ENCODE measurements at places on chromosomes 5 and 9.

DNA sequence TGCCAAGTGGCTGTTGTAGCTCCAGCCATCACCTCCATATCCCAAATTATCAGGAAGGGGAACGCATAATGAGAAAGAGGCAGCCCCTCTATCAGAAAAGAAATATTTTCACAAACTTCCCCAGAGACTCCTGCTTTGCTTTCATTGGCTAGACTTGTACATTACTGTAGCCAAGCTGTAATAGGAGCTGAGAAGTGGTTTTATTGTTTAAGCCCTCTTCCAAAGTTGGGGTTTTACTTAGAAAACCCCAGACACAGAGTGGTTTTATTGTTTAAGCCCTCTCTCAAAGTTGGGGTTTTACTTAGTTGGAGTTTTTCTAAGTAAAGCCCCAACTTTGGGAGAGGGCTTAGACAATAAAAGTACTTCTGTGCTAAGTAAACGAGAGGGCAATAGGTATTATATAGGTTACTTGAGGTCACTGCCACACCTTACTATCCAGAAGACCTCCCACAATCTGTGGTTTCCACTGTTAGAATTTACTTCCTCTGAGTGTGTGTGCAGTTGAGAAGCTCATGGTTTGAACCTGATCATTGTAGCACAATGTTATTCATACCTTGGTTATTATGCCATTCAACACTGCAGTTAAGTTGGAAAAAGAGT, 215.7 kb upstream of the OTULINL start:
- DNase-seq, result no peak

GRCh38 chr5:33827018-33827707, 64.6 kb downstream of the ADAMTS12 start:
- no peak for DNase-seq

DNA sequence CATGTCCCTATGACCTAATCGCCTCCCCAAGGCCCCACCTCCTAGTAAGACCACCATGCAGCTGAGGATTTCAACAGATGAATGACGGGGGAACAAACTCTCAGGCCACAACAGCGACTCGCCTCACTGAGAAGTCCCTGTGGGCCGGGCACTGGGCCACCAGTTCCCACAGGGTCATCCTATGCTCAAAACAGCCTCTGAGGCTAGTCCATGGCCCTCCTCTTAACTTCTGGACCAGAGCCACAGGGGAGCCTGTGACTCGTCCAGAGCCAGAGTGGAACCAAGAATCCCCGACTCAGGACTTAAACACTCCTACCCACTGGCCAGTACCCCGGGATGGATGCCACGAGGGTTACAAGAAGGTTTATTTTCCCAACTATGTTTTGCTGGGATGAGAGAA, 12.3 kb downstream of the GFPT2 start:
- no peak for DNase-seq

GRCh38 chr5:151213803-151214613, 9.9 kb downstream of the CCDC69 start:
- peak; percentile 66 for DNase-seq

GRCh38 chr5:84301535-84301934, 83.1 kb downstream of the EDIL3 start:
- no peak for DNase-seq

- DNase-seq, result no peak
Observed at GRCh38 chr5:177265395-177265794, 38.1 kb downstream of the RAB24 start.

GRCh38 chr9:130500340-130501180, 55.8 kb downstream of the ASS1 start:
- no peak for DNase-seq

DNA sequence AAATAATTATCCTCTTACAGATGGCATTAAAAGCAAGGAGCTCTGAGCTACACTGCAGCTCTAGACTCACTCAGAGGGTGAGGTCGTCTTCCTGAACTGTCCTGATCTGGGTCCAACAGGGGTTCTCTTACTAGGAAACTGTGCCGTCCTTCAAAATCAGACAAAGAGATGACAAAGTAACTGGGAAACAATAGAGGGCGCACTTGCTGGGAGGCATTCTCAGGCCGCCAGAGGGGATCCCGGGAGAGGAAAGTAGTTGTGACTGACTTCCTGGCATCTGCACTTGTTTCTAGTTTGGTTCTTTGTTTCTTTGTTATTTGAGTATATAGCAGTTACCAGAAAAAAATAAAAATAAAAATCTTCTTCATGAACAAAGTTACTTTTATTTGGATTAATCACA, 142.9 kb upstream of the MSX2 start:
- no peak for DNase-seq

DNA sequence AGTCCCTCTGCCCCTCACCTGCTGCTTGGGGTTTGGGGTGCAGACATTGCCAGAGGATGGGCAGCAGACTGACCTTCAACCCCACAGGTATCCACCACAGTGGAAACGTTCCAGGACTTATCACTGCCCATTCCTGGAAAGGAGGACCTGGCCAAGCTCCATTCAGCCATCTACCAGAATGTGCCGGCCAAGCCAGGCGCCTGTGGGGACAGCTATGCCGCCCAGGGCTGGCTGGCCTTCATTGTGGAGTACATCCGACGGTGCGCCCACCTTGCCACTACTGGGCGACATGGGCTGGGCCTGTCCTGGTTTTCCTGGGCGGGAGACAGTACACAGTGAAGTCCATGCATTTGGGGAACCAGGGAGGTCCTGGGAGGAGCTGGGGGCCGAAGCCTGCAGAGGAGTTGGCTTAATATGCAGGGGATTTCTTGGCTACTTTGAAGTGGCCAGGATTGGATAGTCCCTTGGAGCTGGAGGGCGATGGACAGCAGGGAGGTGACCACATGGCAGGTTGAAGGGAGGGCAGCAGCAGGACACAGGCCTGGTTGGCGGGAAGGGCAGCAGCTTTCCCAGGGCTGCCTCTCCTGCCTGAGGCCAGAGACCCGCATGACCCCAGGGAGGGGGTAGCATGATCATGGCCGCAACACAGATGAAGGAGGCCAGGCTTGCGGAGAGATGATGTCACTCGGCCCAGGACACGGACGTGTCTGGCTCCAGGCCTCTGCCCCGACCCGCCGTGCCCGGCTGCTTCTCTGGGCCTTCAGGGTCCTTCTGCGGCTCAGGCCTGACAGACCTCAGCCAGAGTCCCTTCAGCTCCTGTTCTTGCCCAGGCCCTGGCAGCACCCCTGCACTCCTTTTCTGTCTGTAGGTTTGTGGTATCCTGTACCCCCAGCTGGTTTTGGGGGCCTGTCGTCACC, 34.6 kb downstream of the USP20 start:
- no peak for DNase-seq

- DNase-seq, result no peak
Observed at GRCh38 chr9:4987961-4988421, 2.9 kb downstream of the JAK2 start.

DNA sequence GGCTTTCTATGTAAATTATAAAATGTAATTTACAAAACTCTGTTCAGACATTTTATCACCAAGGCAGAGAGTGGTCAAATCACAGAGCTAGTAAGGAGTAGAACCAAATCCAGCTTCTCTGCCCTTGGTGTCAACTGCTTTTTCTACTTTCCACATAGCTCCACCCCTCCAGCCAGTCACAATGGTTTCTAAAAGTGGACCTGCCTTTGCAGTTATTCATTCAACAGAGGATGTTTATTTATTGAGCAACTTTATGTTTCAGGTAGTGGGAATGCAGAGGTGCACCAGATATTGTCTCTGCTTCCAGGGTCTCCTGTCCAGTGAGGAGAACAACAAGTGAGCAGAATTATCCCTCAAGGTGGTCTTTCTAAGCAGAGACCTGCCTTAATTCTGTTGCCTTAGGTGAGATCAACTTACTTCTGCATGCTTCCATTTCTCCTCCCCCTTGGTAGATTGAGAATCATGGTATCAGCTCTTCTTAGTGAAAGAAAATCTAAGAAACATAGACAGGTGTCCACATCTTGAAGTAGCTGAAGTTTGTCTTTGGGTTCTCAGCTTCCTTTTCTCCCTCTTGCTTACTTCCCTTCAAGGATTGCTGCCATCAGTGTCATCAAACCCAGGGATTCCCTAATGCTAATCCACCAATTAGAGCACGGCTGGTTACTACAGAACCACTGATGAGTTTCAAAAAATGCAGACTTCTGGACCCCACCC, 17.2 kb upstream of the PDCD1LG2 start:
- DNase-seq, result no peak

- DNase-seq, result no peak
Observed at GRCh38 chr5:28896949-28897348, 1858.6 kb upstream of the CDH9 start.

DNA sequence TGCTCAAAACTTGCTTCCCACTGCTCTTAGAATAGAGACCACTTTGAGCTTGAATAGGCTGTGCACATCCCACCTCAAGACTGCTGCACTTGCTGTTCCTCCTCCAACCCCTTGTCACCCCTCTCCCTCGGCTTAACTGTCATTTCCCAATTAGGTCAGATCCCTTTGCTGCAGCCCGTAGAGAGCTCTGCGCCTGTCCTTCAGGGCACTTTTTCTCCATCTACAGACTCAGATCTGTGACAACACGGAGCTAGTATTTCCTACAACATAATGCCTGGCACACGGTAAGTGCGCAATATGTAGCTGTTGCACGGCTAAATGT, 485 bp upstream of the HABP4 start:
- peak; percentile 1 for DNase-seq
